Thoracic aorta (tissue), 2 donors: ENCODE measurements at places on chromosomes 3 and 15. TPM values are rescaled to one million over a fixed set of nuclear protein-coding genes. Genes with fewer than 3 reads are reported as not detected.

CPN2 gene
- not detected for total RNA-seq

GRAMD2A gene
- 0.85 TPM for total RNA-seq

C3orf49 gene
- total RNA-seq = not detected

PPP1R2 gene
- total RNA-seq = 55.6 TPM

PCLAF gene
- total RNA-seq = not detected

LARP6 gene
- 92.6 TPM for total RNA-seq

GPR62 gene
- total RNA-seq = not detected

LYSMD4 gene
- total RNA-seq = 9.7 TPM

- DNase-seq = no peak
These were observed 26.5 kb downstream of the PLOD2 start for GRCh38 chr3:146134348-146135117.

DNA sequence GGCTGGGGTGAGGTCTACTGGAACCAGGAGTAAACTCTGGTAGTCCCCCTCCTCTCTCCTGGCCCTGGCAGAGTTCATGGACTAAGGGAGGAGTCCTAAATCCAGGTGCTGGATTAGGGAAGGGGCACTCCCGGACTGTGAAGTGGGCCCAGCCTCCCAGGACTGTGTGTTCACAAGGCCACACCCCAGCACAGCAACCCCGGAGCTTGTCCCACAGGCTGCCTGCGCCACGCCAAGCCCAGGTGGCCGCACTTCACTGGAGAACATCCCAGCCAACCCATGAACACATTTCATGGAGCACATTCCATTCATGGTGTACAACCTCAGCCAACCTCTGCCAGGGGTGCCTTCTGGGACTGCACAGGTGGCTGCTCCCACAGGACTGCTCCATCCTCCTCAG, 8.2 kb downstream of the ARPIN start:
- no peak for DNase-seq

DNA sequence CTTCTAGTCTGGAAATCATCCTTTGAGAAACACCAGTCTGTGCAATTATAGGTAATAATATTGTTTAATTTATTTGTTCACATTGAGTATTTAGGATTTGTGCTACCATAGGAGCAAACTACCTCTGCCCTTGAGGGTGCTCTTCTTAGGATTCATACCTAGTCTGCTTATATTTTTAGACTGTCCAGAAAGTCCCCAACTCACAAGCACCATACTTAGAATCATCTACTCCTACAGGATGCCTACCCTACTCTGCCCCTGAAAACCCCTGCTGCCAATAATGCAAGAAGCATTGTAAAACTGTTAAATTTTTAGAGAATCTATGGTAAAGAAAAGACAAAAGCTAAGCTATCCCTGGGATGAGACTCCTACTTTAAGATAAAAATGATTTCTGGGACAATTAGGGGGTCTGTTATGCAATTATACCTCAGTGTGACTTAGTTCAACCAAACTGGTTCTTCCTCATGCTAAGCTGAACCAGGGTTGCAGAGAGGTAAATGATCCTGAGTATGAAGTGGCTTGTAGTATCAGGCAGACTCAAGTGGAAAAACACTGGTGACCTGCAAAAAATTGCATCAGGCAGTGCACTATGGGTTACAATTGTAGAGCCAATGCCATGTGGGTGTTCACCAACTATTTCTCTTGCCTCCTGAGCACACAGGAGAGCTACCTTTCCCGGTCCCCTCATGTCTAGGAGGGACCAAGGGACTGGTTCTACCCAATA, 133.3 kb downstream of the TNIK start:
- DNase-seq = no peak

DNA sequence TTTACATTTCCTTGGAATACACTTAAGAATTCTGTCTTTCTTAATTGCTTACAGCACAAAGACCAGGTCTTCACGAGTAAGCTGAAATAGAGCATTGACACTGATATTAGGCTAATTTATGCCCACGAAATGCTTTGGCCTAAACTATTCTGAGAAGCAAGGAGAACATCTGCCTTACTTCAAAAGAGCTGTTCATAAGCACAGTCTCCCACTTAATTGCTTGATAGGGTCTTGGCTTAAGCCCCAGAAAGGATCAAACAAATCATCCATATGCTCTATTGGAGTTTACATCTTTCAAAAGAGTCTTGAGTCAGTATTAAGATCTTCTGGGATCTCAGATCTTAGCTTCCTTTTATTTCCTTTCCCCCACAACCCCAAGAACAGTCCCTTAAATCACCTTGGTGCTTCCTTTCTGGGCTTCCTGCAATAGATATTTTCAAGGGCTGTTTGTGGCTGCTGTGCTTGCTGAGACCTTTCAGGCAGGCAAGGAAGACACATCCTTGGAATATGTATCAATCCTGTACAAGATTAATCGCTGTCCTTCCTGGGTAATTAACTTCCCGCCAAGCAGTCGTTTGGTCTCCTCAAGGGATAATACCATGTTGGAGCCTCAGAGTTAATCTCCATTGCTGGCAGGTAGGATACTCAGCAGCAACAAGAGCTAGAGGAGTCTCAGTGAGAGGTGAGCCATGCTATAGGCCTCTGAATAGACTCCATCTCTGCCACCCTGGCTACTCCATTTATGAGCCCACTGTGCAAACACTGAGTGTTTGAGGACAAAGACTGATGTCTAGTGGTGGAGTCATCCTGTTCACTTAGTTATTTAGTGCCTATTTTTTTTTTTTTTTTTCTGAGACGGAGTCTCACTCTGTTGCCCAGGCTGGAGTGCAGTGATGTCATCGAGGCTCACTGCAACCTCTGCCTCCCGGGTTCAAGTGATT, 37.1 kb downstream of the TMEM158 start:
- no peak for DNase-seq

- DNase-seq = no peak
These were observed 188.9 kb downstream of the FMN1 start for GRCh38 chr15:33005582-33005981.

DNA sequence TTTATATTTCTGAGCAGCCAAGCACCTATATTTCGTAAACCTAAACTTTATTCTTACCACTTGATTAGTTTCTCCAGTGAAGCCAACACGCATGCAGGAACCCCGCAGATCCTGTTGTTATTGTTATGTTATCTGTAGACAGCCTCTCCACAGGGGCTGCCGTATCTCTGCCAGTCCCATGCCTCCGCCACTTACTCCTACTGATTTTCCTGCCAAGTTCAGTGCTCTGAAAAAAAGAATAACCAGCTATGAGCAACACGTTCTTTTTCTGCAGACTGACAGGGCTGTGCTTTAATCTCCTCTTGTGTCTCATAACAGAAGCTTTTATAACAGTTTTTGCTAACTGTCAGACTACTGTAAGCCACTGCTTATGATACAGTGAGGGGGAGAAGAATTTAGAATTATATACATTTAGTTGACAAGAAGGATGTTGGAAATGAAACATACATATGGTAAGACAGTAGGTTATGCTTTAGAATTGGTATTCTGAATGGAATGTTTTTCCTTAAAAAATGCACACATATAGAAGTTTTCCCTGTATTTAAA, 347.4 kb downstream of the SI start:
- DNase-seq = no peak

DNA sequence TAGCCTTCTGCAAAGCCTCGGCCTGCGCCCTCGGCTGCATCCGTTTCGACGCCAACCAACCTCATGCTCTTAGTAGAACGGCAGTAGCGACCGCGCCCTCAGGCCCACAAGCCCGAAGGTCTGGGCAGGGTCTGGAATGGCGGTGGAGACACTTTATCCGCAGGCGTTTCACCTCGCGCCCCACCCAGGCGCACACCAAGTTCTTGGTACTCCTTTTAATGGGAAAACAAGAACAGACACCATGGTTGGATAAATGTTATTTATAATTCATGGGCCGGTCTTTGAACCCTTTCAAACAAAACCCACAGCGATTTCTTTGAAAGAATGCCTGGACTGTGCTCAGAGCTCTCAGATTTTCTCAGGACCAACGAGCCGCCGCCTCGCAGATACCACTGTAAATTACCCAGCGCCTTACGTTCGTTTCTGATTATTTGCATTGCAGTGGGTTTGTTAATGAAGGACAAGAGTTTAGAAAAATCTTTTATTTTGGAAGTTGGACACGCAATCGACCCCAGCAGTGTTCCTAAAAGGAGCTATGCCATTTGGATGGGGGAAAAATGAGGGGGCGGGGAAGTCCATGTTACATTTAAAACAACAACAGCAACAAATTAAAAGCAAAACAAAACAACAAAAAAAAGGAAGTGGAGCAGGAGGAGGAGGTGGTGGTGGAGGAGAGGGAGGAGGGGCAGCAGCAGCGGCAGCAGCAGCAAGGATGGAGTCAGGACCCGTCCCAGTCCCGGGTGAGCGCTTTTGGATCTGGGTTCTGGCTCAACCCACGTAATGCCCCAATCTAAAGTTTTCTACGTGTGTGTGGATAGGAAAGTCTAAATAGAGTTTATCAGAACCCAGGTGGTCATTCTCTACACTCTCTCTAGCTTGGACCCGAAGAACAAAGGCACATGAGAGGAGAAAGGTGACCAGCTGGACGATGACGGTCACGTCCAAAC, 993 bp upstream of the ISL2 start:
- no peak for DNase-seq

DNA sequence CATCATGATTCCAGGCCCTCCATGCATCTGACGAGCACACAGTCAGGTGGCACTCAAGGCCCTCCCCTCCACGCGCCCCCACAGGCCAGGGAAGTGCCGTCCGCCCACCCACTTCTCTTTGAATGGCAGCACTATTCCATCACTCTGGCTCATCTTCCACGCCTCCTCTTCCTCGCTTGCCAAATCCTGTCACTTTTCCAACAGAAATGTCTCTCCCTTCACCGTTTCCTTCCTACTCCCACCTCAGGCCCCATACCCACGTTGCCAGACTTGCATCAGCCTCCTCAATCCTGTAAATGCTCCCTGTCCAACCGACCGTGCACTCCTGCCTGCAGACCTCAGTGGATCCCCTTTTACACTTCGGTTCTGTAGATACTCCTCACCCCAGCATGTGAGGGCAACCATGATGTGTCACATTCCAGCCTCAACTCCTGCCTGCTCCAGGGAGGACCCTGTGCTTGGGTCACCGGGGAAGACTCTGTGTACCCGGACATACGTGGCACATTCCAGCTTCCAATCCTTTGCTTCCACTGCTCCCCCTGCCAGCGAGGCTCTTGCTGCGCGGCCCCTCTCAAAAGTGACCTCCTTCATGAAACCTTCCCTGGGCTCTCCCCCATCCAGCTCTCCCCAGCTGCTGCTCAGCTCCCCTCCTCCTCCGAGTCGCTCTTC, 29.6 kb downstream of the ADCY5 start:
- no peak for DNase-seq

- no peak for DNase-seq
These were observed 263.1 kb upstream of the DNAJC19 start for GRCh38 chr3:181252631-181253030.

DNA sequence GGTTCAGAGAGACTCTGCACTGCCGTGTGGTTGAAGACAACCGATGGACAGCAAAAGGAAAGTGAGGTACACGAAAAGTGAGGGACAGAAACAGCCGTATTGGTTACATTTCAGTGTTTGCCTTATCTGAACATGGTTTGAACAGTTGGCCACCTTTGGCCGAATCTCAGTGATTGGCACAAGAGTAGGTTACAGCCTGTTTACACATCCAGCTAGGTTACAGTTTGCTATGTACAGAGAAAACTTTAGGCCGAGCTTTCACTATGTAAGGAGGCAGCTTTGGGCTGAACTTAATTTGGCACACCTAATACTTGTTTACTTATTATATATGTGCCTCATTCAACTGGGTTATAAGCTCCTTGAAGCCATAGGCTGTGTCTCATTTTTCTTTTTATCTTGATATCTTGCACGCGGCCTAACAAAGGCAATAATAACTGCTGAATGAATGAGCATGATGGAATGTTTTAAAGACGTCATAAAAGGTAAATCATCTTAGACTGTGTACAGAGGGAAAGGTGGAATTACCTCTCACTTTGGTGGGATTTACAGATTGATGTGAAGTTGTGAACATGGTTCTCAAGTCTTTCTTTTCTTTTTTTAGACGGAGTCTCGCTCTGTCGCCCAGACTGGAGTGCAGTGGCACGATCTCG, 17.2 kb upstream of the GREM1 start:
- DNase-seq = no peak

DNA sequence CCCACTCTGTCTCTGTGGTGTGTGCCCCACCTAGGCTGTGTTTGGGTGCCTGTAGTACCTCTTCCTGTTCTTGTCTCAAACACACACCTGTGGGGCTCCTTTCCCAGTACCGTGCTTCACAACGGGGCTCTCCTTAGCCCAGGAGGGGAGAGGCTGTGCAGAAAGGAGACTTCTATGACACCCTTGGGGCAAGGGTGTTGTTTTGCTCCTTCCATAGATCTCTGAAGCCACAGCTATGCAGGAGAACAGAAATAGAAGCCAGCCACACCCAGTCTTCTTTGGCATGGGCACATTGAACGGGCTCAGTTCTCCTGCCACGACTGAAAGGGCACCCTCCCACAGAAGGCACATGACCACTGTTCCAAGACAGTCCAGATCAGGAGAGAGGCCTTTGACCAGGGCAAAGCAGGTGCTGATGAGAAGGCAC, 74.3 kb downstream of the LIPC start:
- no peak for DNase-seq

- DNase-seq = no peak
These were observed 22.0 kb downstream of the COL6A6 start for GRCh38 chr3:130539005-130539404.

GRCh38 chr15:62343397-62343796, 178.3 kb upstream of the C2CD4B start:
- no peak for DNase-seq

DNA sequence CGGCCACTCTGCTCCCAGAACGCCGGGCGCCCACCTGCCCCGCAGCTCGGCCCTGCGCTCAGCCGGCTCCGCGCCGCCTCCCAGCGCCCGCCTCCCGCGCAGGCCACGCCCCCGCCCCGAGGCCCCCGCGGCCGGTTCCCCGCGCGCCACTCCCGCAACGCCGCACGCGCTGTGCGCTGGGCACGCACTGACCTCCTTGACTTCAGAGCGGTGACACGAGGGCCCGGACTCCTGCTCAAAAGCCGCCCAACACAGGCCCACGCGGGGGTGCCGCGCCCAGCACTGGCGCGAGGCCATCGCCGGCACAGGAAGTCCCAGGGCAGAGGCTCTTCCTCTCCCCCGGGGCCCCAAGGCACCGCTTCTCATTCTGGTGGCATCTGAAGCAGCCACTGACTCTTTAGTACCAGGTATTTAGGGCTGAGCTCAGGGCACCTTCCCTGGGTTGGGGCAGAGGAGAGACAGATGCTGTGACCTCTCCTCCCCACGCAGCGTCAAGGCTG, 12.4 kb downstream of the TNK2 start:
- no peak for DNase-seq

DNA sequence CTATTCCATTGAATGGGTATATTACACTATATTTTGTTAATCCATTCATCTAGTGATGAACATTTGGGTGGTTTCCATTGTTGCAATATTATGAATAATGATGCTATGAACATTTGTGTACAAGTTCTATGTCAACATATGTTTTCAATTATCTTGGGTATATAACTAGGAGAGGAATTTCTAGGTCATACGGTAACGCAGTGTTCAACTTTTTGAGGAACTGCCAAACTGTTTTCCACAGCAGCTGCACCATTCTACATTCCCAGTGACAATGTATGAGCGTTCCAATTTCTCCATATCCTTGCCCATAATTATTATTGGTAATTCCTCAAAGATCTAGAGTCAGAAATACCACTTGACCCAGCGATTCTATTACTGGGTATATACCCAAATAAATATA, 24.1 kb upstream of the RORA start:
- DNase-seq = no peak
